ENCODE measurements at places on chromosomes 11 and 22.

GRCh38 chr22:40237788-40238424 is 60.2 kb downstream of the TNRC6B start:
- DNase-seq = no peak

GRCh38 chr22:20998411-20999336 is 3.2 kb downstream of the THAP7 start:
- no peak for DNase-seq

DNA sequence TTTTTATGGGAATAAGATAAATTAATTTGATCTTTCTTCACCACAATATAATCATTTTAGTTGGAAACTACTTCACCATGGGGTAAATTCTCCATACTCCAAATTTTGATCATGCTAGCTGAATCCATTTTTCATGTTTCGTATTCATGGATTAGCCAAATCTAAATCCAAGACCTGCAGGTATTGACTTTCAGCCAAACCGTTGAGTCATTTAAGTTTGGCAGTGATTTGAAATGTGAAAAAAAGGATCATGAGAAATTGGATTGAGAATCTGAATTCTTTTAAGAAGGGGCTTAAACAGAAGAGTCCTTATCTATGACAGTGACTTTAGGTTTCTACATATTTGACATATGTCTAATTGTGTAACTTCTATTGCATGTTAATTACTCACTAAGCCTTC is 5.3 kb downstream of the GAS2 start:
- DNase-seq = no peak

DNA sequence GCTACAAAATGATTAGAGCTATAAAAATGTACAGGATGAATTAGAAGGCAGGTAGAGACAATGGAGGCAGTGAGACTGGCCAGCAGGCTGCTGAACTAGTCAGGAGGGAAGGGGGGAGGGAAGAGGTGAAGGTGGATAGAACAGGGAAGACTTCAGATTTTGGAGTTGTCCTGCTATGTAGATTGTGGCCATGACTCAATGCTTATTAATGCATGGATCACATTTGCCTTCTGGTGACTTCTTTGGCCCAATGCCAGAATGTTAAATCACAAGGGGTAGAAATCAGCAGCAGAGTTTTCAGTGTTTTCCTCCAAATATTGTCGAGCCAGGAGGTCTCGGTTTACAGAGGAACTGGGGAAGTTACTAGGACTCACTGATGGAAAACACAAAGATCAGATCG is 346.6 kb downstream of the AASDHPPT start:
- DNase-seq = no peak

DNA sequence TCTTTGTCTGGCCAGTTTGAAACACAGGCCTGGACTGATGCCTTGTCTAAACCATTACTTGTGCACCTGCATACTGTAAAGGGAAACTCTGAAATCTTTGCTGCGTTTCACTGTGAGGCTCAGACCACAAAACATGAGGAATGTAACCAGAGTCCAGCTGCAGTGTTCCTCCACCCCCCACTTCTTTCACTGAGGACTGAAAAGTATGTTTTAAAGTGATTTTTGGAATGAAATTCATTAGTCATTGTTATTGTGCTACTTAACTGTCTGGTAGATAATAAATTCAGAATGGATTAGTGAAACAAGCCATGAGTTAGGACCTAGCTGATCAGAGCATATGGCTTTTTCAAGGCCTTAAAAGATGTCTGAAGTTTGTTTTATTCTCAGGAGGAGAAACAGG is 181.2 kb downstream of the WNT11 start:
- no peak for DNase-seq

DNA sequence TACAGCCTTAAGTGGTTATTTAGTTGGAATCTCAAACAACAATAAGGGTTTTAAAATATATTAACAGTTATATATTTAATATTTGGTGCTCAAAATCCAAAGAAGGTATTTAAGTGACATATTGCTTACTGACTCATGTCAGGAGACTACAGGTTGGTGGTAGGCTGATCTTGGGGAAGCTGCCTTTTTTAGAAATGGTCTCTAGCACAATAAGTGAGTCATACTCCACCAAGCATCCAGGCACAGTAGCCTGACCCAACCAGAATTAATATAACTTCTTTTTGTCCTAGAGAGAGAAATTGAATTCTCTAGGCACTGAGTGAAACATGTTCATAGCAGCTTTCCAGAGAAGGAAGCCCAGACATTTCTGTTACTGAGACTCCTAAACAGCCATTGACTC is 868.5 kb upstream of the TENM4 start:
- no peak for DNase-seq

GRCh38 chr11:15148169-15148568 is 33.4 kb downstream of the INSC start:
- DNase-seq = no peak

DNA sequence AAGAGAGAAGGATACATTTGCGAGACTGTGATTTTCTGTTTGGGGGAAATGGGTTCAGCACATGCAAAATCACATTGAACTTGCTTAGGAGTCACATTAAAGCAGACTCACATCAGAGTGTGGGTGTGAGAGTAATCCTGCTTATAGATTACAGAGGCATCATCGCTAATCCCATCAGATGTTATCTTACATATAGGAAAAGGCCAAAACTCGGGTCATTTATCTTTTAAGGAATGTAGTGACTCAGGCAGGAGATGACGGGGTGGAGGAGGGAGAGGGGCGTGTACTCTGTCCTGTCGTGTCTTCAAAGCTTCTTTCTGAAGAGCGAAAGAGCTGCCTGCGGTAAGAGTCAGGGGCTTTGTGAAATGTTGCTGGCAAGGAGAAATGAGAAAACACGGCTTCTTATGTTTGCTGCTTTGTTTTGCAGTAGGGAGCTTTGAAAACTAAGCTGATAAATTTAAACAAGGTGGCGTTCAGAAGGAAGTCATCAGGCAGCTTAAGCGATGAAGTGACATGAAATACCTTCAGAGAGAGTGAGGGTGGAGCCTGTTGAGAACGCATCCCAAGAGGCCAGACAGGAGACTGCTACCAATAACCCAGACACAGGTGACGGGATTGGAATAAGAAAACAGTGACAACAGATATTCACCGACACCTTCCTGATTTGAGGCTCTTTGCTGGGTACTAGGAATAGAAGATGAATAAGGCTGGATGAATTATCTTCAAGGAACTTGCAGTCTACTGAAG is 2.2 kb upstream of the C11orf16 start:
- DNase-seq = no peak

DNA sequence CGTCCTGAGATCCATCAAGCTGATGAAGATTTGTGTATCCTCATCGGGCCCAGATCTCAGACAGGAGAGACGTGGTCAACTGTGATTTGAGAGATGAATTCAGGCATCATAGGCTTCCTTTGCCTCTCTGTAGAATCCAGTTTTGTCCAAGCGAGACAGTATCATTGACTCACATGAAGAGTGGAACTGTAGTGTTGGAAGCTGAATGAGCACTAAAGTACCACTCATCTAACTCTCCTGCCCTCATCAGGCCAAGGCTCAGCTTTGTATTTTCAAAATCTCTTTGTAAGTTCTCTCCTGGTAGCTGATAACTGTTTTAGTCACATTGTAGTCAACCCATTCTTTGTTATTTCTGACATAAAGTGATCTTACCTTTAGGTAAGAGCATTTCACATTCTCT is 85.1 kb downstream of the KIRREL3 start:
- no peak for DNase-seq

- DNase-seq = no peak
These were observed 275.3 kb downstream of the C11orf87 start for GRCh38 chr11:109697140-109697843.

DNA sequence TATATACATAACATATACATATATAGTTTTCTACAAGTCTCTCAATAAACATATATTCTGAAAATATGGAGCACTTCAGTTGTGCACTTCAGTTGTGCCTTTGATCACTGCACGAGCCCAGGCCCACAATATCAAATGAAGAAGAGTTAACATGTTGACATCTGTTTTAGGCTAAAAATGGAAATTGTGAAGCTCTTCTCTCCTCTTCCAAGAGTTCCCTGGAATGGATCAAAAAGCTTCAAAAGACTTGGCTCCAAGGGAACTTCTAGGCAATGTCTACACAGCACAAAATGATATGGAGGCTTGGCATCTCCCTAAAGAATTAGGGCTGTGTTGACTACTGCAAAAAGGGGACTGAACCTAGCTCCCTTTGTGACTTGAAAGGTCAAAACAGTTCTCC is 36.9 kb downstream of the MAML2 start:
- DNase-seq = no peak

DNA sequence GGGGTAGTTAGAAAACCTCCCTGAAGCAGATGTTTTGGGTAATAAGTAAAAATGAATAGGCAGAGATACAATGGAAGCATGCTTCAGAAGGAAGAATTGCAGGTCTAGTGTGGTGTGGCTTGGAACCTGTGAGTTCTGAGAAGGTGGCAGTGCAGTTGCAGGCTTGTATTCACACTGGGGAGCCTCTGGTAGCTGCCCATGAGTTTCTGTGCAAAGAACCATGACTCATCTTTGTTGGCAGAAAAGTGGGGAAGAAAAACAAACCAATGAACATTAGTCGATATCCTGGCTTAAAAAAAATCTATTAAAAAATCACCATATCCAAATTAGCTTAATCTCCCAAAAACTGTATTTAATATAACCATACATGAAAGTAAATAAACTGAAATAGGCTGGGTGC is 232.6 kb downstream of the FAT3 start:
- no peak for DNase-seq

DNA sequence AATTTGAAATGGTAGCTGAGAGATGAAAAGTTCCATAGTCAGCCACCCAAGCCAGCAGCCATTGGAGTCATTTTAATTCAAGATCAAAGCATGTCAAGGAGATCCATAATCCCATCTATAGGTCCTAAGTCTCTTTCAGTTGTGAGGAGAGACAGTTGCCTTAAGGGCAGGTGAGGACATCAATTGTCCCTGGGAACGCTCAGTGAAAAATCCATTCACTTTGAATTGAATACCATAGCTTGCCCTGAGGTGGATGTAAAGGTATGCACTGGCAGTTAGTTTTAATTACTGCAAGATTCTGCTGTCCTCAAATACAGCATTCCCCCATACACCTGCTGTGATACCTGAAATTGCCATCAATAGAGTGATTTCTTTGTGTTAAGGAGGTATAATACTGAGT is 25.3 kb upstream of the TBCEL start:
- no peak for DNase-seq

- DNase-seq = no peak
These were observed at the start of gene APOL4 for GRCh38 chr22:36201630-36202319. TSS of gene APOL4 (minus strand) at chr22:36201809. CDS start at chr22:36201734, 75 bp downstream.

DNA sequence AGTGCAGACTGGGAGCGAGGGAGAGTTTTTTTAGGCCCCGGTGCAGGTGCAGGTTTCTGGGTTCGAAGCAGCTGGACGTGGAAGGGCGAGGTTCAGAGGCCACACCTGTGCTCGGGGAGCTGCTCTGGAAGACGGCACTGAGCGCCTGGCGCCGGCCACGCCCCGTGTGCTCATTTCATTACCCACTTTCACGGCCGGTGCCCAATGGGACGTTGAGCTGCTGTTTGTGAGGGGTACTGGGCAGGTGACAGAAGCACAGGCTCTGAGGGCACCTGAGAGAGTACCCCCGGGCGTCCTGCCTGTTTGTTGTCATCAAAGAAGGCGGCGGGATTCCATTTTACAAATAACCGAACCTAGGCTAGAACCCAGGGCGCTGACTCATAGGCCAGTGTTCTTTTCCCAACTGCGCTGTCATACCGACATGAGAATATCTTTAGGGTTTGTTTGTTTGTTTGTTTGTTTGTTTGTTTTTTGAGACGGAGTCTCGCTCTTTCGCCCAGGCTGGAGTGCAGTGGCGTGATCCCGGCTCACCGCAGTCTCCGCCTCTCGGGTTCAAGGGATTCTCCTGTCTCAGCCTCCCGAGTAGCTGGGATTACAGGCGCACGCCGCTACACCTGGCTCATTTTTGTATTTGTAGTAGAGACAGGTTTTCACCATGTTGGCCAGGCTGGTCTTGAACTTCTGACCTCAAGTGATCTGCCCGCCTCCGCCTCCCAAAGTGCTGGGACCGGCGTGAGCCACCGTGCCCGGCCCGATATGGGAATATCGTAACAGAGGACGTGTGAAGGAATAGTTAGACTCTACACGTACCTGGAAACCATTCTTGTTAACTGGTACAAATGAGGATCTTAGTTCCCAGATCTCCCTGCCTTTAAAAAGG is 16.6 kb upstream of the SPTBN2 start:
- peak; percentile 22 for DNase-seq

DNA sequence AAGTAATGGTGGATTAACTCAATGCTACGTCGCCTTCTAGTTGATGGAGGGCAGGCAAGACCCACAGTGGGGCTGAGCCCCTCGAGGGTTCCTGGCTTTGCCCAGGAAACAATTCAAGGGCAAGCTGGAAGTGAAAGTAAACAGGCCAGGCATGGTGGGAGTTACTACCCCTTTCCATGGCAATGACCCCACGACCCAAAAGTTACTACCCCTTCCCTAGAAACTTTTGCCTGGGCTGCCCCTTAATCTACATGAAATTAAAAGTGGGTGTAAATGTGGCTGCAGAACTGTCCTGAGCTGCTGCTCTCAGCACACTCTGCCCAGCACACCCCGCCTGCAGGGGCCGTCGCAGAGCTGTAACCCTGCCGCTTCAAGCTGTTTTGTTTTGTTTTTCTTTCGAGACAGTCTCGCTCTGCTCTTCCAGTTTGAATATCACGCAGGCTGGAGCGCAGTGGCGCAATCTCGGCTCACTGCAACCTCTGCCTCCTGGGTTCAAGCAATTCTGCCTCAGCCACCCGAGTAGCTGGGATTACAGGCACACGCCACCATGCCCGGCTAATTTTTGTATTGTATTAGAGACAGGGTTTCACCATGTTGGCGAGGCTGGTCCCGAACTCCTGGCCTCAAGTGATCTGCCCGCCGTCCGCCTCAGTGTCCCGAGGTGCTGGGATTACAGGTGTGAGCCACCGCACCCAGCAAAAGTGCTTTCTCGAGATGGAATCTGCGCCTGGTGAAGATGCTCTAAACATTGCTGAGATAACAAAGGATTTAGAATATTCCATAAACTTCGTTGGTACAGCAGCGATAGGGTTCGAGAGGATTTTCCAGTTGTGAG is 5.9 kb upstream of the RNH1 start:
- DNase-seq = no peak

DNA sequence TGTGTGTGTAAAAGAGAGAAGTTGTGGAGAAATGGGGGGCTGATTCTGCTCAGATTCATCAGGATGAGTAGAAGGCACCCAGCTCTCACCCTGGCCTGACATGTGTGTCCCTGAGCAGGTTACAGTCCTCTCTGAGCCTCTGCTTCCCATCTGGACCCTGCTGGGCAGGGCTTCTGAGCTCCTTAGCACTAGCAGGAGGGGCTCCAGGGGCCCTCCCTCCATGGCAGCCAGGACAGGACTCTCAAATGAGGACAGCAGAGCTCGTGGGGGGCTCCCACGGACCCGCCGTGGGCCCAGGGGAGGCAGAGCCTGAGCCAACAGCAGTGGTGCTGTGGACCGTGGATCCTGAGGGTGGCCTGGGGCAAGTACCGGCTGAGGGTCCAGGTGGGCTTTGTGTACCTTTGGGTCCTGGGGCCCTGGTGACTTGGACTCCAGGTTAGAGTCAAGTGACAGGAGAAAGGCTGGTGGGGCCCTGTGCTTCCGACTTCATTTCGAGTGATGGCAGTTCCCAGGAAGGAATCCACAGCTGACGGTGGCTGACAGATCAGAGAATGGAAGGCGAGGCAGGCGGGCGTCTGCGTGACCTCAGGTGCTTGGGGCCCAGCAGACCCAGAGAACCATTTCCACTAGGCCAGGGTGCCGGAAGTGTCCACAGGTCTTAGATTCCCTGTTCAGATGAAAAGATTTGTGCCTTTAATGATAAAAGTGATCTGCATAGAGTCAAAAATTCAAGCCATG is 21.9 kb downstream of the NEAT1 start:
- no peak for DNase-seq

GRCh38 chr11:70109006-70109405 is 30.9 kb downstream of the ANO1 start:
- DNase-seq = no peak

GRCh38 chr11:1825785-1826451 is 8.9 kb upstream of the SYT8 start:
- DNase-seq = no peak

Measured in activated effector memory CD4-positive, alpha-beta T cell treated with Interleukin-2 at 50 U/mL for 16 hours (primary cell).